ENCODE measurements at places on chromosomes 3 and 15.

DNA sequence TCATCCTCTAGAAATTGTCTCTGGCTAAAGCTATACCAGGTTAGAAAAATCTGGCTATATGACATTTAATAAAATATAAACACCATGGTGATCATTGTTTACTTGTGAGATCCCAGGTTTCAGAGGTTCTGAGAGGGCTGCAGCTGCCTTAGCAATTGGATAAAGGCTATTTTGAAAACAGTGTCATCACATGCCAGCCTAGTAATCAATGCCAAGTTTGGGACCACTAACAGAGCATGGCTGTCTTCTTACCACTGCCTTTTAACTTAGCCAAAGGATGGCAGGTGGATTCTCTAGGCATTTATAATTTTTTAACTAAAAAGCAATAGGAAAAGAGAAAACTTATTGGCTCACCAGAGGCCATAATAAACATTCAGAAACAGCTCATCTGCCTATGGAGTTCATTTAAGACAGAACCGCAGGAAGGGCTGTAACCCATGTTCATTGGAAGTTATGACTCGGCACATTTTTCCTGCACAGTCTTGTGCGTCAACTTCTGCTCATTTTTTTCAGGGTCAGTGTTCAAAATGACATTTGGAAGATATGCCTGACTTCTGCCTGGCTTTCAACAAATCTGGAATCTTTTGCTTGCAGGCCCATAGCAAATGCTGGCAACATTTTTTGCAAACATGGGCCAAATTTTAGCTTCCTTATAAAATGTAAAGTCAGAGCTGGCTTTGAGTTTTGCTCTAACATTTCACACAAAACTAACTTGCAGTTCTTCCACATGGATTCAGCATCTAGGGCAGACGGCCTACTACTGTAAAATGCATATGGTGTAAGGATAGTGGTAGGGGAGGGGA, 476.0 kb upstream of the TBL1XR1 start:
- peak; percentile 33 for DNase-seq

DNA sequence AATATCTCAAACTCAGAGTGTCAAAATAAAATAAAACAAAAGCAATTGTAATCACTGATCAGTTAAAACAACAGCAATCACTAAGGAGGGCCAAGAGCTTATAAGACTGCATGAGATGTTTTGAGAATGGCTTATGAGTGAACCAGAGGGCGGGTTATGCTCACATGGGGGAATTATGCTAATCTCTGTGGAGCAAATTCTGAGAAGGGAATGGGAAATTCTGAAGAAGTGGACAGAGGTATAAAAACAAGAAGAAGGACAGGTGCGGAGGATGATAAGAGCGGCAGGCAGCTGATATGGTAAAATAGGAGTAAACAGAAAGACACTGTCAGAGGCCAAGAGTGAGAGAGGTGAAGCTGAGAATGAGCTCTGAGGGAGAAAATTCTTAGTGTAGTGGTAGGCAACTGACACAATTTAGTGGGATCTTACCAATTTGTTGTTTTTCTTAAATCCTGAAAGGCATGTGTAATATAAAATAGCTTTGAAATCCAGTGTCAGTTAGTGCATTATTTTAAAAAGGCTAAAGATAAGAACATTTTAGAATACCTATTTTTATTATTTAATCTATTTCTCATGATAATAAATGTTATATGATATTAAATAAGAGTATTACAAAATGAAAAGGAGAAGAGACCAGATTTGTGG, 133.8 kb downstream of the SPATA16 start:
- DNase-seq, result no peak

- no peak for DNase-seq
Observed at GRCh38 chr15:29942143-29942542, 119.9 kb upstream of the TJP1 start.

DNA sequence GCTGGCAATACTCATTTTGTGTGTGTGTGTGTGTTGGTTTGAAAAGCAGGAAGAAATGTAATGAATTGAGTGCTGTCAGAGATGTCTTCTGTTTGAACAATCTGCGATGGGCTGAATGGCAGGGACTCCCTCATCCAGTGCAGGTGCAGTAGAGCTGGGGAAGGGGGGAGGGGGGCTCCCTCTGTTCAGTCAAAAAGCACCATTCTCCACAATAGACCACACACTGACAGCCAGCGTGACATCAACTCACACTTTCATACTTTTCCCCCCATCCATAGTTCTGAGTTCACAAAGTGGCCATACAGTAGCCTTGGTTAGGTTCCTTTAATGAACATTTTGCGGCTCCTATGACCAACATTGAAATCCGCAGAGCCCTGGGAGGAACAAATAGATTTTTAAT, 10.4 kb downstream of the SOX2 start:
- no peak for DNase-seq

DNA sequence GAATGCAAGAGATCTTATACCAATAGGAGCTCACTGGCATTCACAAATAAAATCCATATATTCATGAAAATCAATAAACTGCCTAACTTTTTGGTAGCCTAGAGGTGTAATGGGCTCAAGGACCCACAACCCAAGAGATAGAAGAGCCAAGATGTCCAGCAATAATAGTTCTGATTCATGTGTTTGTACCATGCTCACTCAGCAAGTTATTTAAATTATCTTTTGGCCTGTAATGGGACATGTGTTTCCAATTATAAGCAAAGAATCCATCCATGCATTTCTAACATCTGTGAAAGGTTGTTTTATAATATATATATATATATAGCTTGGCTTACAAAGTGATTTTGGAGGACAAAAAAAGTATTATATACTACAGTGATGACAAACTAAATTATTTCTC, 29.7 kb upstream of the SHC4 start:
- DNase-seq, result no peak

- DNase-seq, result no peak
Observed at GRCh38 chr3:53402326-53402725, 55.0 kb upstream of the DCP1A start.

Measured in kidney capillary endothelial cell (primary cell).